ENCODE measurements at places on chromosomes 13 and 19. TPM values are rescaled to one million over a fixed set of nuclear protein-coding genes. Genes with fewer than 3 reads are reported as not detected.
A peak's percentile ranks its signal among the peaks of the same experiment; 100 is the strongest.

GRCh38 chr13:26518451-26518959 is 39.0 kb upstream of the WASF3 start:
- no peak for DNase-seq

DNA sequence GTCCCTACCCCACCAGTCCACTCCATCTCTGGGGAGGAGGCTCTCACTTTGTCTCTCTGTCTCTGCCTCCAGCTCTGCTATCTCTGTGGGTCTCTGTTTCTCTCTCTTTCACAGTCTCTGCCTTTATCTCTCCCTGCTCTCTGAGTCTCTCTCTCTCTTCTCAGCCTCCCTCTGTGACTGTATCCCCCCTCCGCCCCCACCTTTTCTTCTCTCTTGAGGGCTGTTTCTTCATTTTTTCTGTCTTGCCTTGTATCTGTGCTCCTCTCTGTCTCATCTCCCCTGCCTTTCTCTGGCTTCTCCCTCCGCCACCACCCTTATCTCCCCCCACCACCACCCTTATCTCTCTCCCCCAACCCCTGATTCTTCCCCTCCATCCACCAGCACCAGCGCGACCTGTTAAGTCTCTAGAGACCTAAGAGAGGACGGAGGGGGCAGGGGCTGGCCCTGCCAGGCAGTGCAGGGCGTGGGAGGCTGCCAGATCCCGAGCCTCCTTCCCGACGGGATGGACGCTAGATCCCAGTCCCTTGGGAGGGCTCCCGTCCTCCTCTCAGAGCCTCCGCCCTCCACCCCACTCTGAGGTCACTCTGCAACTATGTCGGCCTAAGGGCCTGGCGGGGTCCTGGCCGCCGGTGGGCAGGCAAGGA is 1.0 kb downstream of the AXL start:
- DNase-seq, result no peak

DNA sequence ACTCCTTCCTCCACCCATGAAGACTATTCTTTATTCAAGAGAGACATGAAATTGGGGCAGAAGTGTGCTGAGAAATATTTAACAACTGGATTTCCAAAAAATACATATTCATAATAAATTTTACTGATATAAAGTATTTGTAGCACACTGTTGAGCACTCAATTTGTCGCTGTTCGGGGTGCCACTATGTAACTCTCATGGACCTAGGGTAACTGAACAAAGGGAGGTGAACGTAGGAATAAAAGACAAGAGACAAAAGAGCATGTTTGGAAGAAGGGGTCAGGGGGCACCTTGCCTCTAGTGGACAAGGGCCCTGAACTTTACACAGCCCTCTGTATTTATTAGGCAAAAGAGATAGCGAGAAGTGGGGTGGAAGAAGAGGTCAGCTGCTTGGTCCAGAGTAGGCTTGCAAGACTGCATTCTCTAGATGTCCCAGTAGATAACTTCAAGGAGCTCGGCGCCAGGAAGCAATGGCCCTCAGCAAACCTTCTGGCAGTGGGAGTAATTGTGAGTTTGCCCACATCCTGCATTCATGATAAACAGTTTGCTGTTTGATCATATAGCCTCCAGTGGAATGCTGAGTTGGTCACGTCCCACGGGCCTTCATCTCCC is 4.5 kb upstream of the ZNF175 start:
- DNase-seq, result no peak

GRCh38 chr13:79290595-79291244 is 115.3 kb downstream of the RBM26 start:
- no peak for DNase-seq

GRCh38 chr13:20814224-20814910 is 40.6 kb upstream of the EEF1AKMT1 start:
- no peak for DNase-seq

- no peak for DNase-seq
Observed at GRCh38 chr13:73932091-73932490, 202.1 kb downstream of the KLF12 start.

GRCh38 chr13:101919541-101920181 is 467.2 kb downstream of the ITGBL1 start:
- DNase-seq, result no peak

DNA sequence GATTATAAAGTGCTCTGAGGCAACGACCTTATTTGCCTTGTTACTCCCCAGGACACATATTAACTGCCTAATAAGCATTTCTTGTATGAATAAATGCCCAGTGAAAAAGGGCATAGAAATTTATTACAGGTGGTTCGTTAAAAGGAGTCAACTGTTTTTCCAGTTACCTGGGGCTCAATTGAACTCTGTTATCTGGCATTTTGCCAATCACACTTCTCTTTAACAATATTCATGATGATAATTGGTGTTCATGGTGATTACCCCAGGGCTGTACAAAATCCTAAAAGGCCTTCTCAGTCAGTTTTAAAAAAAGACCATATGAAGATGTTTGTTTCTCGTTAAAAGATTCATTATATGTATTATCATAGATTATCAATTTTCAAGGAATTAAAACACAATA is 57.1 kb downstream of the KL start:
- DNase-seq, result no peak

DNA sequence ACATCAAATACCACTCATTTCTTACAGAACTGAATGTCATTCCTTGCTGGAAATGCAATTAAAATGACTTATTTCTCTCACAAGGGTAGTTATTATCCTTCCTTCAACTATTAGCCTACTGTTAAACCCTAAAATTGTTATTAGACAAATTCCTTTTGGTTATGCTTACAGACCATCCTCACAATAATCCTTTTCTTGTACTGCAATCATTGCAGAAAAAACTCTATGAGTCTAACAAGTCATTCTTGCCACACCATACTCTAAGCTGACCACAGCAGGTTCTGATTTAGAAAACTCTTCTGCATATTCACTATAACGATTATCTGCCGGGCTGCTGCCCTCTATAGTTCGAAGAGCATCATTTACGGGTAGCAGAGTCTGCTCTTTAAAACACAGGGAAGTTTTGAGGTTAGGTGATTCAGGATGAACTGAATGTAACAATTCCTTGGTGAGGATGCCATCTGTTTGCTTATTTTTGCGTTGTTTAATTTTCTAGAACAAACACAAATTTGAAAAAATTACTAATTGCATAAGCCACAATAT is 38.2 kb downstream of the MTMR6 start:
- DNase-seq, result peak; percentile 17

DNA sequence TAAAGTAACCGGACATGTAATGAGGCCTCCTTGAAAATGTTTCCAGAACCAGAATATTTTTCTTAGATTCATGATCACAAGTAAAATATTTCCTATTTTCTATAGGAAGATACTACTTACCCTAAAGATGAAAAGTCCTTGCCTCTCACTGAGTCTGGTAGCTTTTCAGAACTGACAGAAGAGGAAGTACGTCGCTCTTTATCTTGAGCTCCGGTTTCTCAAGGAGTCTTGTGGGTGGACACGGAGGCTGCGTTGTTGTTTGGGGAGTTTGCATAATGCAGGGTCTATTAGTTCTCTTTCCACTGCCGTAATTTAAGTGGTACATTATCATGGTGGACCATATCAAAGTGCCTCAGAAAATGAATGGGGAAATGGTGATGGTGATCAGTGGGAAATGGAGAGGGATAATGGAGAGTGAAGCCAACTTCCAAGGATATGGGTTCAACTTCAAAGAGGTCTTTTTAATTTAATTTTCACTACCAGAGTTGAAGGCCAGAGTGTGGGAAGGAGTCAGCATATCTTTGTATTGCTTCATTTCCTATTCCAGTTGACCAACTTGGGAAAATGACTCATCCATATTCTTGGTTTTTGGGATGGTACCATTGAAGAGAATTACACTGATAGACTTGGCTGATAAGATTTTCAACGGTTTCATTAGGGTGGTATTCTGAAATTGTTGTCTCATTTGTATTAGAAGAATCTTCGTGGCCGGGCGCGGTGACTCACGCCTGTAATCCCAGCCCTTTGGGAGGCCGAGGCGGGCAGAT is 23.4 kb downstream of the MBD3L2B start:
- DNase-seq, result no peak

GRCh38 chr13:51738226-51738905 is 65.6 kb downstream of the DHRS12 start:
- no peak for DNase-seq

DNA sequence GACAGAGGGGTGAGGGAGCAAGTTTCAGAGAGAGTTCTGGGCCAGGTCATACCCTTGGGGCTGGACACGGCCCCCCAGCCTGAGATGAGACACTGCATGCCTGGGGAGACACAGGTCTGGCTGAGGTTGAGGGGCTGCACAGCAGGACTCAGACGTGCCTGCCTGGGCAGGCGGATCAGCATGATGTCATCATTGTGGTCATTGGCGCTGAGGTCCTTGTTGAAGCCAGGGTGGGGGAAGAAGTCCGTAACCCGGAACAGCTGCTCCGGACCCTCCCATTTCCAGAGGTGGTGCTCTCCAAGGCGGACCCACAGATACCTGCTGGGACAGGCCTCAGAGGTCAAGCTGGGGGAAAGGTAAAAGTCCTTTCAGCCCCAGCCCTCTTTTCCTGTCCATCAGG is 5.0 kb upstream of the KLK8 start:
- no peak for DNase-seq

DNA sequence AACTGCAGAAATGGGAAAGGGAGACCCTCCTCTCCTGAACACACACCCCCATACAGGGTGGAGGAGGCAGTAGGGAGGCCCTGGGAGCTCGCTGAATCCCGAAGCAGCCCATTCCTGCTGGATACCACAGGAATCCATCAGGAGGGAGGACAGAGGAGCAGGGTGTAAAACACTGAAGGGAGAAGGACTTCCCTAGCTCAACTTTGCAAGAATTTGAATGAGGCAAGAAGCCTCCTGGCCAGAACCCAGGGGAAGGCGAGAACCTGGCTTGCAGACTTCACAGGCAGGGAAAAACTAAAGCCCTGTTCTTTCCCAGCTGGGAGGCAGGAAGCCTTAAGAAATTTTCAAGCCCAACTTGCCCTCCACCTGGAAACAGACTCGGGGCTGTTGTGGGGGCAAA is 43.5 kb downstream of the ZNF91 start:
- no peak for DNase-seq

- no peak for DNase-seq
Observed at GRCh38 chr13:106415971-106416370, 119.5 kb downstream of the EFNB2 start.

- DNase-seq, result no peak
Observed at GRCh38 chr13:57136093-57136492, 4.6 kb upstream of the PRR20A start.

- no peak for DNase-seq
Observed at GRCh38 chr19:41861116-41861768, 1.2 kb downstream of the RPS19 start.

DNA sequence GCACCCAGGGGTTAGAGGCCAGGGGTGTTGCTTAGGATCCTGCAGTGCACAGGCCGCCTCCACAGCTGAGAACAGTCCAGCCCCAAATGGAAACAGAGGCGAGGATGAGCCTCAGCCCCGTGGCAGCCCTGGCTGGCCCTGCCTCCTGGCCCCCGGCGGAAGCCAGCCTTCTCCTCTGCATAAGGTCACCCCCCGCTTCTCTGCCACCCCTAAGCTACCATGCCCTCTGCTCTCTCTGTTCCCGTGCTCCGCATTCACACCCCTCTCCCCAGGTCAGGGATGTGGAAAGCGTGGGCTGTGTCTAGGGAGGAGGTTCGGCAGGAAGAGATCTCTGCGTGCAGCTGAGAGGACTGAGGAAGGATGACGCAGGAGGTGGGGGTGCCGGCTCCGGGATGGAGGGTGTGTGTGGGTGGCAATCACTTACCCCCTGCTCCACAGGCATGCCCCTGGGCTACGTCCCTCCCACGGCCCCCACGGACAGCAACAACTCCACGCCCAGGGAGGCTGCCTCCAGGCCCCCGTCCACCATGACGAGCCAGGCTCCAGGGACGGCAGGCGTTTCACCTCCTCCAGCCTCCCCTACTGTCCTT is 6.0 kb downstream of the SSC5D start:
- no peak for DNase-seq

WIZ gene
- total RNA-seq, result 23.5 TPM

TLE6 gene
- 6.4 TPM for total RNA-seq

B3GNT3 gene
- total RNA-seq, result not detected

AKAP11 gene
- 24.6 TPM for total RNA-seq

AP1M2 gene
- total RNA-seq, result 0.21 TPM

CYP2A13 gene
- total RNA-seq, result not detected

TBCB gene
- 123 TPM for total RNA-seq

LHB gene
- total RNA-seq, result 0.46 TPM

FAM32A gene
- total RNA-seq, result 43.2 TPM

TLE5 gene
- 373 TPM for total RNA-seq

FCGBP gene
- total RNA-seq, result 3.2 TPM

Data from GM12878 (cell line).